Activated T-cell treated with anti-CD3 and anti-CD28 coated beads, Interleukin-2, amount 50 U/mL, for 72 hours (primary cell): ENCODE measurements at places on chromosomes 4 and X. TPM values are rescaled to one million over a fixed set of nuclear protein-coding genes. Genes with fewer than 3 reads are reported as not detected.

- DNase-seq: no peak
Measured at GRCh38 chr4:38082424-38083385, 122.5 kb downstream of the PTTG2 start.

GRCh38 chr4:66062921-66063320 is 392.6 kb upstream of the EPHA5 start:
- DNase-seq: no peak

- peak; percentile 39 for DNase-seq
Measured at GRCh38 chr4:147732518-147733235, 789 bp downstream of the ARHGAP10 start.

DNA sequence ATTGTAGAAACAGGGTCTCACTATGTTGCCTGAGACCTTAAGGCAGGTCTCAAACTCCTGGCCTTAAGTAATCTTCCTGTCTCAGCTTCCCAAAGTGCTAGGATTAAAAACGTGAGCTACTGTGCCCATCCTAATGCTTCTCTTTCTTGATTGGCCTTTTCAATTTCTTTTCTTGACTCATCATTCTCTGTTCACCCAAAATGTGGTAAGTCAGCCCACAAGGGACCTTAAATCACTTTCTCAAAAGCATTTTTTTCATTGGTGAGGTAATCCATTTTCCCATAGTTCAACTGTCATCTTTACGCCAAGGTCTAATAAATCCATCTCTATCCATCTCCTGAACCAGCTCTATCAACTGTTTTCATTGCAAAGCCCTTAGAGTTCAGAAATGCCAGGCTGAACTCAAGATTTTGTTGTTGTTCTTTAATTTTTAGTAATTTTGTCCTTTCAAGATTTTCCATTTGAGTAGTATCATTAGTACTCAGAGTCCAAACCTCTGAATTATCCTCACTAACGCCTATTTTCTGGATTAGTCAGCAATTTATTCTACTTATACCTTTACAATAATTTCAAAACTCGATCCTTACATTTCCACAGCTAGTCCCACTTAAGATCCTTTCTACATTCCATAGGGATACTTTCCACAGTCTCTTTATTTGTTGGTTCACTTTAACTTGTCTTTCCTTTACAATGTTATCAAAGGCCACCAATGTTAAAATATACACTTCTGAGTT is 528.6 kb downstream of the IL15 start:
- no peak for DNase-seq

GRCh38 chrX:9638871-9639270 is 126.8 kb downstream of the GPR143 start:
- DNase-seq: no peak

- DNase-seq: no peak
Measured at GRCh38 chrX:53583571-53583970, 102.9 kb downstream of the HUWE1 start.

GRCh38 chr4:78689700-78690323 is 86.3 kb upstream of the BMP2K start:
- no peak for DNase-seq

Gene TEX13C
- not detected for total RNA-seq

DNA sequence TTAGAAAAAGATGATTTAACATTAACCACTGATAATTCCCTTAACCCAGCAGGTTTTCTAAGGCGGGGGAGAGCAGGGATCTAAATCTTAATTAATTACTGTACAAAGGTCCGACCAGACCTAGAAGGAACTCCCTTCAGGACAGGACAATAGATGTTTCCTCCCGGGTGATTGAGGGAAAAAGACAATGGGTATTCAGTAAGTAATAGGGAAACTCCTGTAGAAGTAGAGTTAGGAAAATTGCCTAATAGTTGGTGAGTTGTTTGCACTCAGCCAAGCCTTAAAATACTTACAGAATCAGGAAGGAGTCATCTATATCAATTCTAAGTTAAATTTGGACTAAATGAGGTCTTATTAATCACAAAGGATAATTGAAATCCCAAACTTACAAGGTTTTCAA is 5.8 kb upstream of the SRD5A3 start:
- no peak for DNase-seq

GRCh38 chr4:168815379-168816345 is 194.4 kb downstream of the CBR4 start:
- DNase-seq: no peak

Gene STPG2
- total RNA-seq: not detected

Gene PPARGC1A
- total RNA-seq: not detected

- no peak for DNase-seq
Measured at GRCh38 chr4:172124656-172125308, 311.6 kb downstream of the GALNTL6 start.

Gene ZNF185
- 5.2 TPM for total RNA-seq

- DNase-seq: peak; percentile 75
Measured at GRCh38 chrX:12791257-12792228, at the start of gene PRPS2. Gene PRPS2 (plus strand): TSS chrX:12791412. CDS start chrX:12791498, 86 bp downstream.

DNA sequence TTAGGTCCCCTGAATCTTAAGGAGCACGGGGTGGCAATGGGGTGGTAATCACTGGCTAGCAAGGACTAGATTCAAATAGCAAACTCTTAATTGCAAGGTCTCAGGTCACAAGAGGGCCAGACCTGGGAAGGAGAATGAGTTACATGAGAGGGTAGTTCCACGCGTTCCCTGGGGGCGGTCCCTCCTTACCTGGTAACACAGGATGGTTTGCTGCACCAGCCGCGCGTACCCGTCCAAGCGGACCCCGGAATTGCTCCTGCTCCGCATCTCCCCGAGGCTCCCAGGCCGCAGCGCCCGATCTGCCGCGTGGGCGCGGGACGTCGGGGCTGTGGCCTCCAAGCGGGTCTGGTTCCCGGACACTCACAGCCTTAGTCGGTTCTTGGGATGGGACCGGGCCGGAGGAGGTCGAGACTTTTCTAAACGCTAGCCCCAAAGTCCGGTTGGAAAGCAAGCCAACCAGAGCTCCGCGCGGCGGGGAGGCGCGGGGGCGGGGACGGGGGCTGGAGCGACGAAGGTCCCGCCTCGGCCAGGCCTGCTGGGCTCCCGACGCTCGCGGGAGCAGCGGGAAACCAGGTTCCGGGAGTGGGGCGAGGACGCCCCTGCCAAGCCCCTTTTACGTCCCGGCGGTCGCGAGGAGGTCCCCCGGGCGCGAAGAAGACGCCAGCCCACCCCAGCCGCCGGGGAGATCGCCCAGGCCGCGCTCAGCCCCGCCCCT is at the start of gene PHKA2:
TSS of gene PHKA2 (minus strand) at position 449 of the 715 bp plus-strand sequence. CDS start at position 267, 182 bp downstream.
- DNase-seq: peak; percentile 62

DNA sequence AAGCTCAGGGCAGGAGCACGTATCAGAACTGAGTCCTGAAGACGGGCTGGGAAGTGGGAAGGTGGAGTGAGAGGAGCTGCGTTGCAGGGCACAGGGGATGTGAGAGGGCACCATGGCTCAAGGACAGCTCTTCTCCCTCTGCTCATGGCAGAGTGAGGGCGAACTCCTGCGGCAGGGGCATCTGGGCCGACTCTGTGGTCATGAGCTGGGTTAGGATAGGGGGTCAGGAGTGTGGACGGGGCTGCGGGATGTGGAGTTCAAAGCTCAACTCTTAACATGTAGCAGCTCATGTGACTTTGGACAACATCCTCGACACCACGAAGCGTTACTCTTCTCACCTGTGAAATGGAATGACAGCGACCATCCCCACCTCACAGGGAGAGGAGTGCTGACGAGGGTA is 19.4 kb upstream of the SORCS2 start:
- no peak for DNase-seq

DNA sequence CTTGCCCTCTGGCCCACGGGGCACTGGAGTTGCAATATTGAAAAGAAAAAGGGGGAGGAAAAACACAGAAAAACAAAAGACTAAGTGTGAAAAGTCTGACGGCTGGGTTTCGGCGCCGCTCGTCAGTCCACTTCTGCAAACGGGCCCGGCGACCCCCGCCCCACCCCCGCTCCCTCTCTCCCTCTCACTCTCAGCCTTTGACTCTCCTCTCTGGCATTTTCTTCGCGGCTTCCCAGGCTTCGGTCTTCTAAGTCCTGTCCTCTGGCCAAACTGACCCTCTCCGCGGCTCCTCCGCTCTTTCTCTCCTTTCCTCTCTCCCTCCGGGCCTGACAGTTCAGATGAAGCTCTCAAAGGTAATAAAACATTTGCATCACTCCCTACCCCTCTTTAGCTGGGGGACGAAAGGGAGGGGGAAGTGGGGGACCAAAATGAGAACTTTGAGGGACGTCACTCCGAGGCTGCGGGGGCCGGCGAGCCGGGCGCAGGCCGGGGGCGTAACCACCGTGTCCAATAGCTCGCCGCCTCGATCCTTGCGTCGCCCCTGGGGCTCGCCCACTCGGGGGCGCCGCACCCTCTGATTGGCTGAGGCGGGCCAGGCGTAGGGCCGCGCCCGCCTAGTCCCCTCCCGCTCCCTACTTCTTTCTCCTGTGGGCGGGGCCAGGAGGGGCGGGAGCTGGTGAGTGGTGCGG is at the start of gene NKX6-1:
TSS of gene NKX6-1 (minus strand) at position 358 of the 689 bp plus-strand sequence. CDS start 1,064 bp downstream, outside the sequence.
- no peak for DNase-seq

DNA sequence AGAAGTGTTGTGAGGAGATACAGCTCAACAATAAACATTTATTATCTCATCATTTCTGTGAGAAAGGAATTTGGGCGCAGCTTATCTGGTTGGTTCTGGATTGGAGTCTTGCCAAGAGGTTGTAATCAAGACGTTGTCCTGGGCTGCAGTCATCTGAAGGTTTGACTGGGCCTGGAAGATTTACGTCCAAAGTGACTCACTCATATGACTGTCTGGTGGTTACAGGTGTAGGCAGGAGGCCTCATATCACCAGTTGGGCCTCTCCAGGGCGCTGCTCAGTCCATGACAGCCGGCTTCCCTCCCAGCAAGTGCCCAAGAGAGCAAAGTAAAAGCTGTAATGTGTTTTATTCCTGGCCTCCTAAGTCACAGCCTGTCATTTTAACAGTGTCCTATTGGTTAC is 106.3 kb downstream of the USP46 start:
- no peak for DNase-seq

GRCh38 chr4:8492174-8492573 is 51.6 kb downstream of the TRMT44 start:
- DNase-seq: no peak

DNA sequence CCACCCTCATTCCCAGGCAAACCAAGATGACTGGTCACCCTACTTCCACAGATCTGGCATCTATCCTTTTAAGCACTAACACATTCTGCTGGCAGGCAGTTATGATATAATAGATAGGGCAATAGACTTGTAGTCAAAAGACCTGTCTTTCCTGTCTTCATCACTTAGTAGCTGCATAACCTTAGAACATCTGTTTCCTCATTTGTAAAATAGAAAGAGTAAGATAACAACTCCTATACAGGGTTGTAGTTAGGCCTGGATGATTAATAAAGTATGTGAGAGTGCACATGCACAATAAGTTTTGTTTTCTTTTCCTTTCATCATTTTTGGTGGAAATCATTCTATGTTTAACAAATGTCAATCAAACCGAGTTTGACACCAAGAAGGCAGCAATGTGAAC is 72.1 kb downstream of the GPR82 start:
- no peak for DNase-seq
